ENCODE measurements at places on chromosomes 6 and 20. TPM values are rescaled to one million over a fixed set of nuclear protein-coding genes. Genes with fewer than 3 reads are reported as not detected.

BPIFB1 gene
- not detected for total RNA-seq

STX11 gene
- 11.1 TPM for total RNA-seq

GOPC gene
- total RNA-seq: 25.8 TPM

STMN3 gene
- total RNA-seq: 45.6 TPM
